ENCODE measurements at places on chromosomes 1 and 21.

- no peak for DNase-seq
Measured at GRCh38 chr1:156664046-156664766, 13.0 kb downstream of the NES start.

DNA sequence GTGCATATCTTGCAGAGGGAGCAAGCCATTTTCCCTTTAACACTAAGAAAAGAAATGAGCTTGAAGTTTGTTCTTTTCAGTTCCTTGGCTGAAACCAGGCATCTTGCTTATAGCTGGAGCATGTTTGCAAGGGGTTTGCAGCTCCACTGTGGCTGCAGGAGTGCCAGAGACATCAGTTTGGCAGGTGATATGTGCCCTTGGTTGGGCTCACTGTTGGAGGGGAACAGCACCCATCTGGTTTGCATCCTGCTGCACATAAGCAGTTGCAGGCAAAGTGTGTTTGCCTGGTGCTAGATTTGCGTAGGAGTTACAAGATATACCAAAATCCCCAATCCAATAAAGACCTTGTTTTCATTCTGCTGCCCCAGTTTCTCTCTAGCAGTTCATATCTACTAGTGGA is 47.8 kb upstream of the IKBKE start:
- DNase-seq: no peak

GRCh38 chr1:5525597-5526384 is 466.4 kb downstream of the NPHP4 start:
- DNase-seq: no peak

- no peak for DNase-seq
Measured at GRCh38 chr1:227746676-227747075, 11.4 kb downstream of the SNAP47 start.

DNA sequence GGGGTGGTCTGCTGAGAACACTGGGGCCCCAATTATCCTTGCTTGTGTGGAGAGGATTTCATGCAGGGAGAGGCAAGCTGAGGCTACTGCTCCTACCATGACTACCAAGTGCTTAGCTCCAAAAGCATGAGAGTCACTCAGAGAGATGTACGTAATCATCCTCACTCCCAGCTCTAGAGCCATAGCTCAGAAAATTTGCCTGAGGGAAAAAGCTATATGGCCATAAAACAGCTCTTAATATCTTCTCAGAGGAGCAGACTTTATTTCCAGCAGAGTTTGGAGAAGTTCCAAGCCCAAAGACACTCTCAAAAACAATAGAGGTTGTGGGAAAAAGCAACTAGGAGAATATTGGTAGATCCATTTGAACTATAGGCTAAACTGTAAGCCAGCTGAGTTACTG is 106.4 kb upstream of the PBX1 start:
- no peak for DNase-seq

- peak; percentile 68 for DNase-seq
Measured at GRCh38 chr1:83509301-83509781, 489.6 kb downstream of the TTLL7 start.

DNA sequence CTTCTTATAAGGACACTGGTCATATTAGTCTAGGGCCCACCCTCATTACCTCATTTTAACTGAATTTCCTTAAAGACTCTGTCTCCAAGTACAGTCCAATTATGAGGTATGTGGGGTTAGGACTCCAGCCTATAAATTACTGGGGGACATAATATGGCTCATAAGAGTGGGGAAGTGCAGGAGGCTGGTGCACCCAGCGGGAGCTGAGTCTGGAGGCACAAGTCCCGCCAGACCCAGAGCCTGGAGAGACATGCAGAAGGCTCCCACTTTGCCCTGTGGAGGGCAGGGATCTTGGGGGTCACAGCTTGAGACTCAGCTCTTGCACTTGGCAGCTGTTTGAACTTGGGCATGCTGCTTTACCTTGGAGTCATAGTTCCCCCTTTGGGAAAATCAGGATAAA is 250.4 kb downstream of the RHOU start:
- no peak for DNase-seq

DNA sequence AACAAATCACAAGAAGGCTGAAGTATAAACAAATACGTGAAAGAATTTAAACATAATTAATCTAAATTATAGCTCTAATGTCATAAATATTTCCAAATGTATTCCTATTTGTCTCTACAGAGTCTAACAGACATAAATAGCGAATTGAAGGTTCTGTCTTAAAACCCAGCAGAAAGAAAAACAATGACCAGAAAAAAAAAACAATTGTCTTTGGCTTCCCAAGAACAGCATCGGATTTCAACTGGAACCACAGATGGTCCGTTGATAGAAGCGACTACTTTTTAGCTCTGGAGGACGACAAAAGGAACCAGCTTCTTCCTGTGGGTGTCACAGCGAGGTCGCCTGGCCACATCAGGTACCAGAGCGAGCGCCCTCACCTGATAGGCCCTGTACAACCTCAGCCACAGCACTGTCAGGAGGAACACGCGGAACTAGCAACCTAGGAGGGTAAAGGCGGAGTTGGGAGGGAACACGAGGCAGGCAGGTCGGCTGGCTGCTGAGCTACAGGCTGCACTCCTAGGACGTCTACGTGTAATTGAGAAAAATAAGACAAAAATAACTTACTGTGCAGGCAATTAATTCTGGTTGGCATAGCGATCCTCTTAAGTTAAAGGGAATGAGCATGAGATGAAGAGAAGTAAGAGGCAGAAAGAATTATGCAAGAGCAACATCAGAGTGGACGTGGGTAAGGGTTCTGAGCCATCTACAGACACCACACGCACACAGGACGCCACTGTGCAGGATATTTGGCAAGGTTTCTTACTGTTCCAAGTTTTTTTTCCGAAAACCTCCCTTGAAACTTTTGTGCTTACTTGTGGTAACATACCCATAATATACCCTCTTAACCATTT is 16.7 kb upstream of the PRDM15 start:
- no peak for DNase-seq

DNA sequence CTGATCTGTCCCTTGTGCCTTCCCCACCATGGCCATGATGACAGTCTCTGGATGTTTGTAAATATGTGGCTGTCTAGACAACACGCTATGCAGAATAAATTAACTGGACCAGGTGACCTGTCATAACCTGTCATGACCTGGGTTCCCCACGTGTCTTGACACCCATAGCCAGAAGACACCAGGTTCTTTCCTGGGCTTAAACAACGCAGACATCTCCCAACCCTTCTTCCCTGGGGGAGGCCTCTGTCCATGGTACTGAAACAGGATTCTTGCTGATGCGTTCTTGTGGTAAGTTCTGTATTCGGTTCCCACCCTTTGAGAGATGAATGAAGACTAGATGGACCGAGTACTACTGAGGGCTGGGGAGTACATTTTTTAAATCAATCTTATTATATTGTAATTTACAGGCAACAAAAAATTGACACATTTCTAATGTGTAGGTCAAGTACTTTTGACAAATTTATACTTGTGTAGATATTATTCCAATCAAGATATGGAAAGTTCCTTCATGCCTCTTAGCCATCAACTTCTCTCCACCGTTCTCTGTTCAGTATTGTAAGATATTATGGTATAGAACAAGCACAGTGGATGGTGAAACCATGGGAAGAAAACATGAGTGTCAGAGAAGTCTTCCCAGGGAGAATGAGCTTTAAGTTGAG is 738.8 kb downstream of the PTPRU start:
- DNase-seq: peak; percentile 57

GRCh38 chr1:85427849-85428248 is 37.1 kb downstream of the DDAH1 start:
- no peak for DNase-seq
